Stimulated activated CD4-positive, alpha-beta T cell treated with anti-CD3 and anti-CD28 coated beads, Interleukin-2, amount 100 ng/mL, for 4 hours (primary cell): ENCODE measurements at places on chromosomes 4 and X.

DNA sequence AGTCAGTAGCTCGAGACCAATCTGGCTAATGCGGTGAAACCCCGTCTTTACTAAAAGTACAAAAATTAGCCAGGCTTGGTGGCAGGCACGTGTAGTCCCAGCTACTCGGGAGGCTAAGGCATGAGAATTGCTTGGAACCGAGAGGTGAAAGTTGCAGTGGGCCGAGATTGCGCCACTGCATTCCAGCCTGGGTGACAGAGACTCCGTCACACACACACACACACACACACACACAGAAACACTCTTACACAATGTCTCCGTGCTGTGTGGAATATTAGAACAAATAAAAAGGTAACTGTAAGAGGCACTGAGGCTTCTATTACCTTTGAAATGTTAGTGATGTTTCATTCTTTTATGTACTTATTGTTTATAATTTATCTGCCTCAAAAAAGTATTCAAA is 326.6 kb downstream of the GPAT3 start:
- DNase-seq = no peak

- no peak for DNase-seq
These were observed 43.9 kb upstream of the GPR50 start for GRCh38 chrX:151132531-151132930.

- no peak for DNase-seq
These were observed 42.6 kb downstream of the RAB28 start for GRCh38 chr4:13441506-13441905.

DNA sequence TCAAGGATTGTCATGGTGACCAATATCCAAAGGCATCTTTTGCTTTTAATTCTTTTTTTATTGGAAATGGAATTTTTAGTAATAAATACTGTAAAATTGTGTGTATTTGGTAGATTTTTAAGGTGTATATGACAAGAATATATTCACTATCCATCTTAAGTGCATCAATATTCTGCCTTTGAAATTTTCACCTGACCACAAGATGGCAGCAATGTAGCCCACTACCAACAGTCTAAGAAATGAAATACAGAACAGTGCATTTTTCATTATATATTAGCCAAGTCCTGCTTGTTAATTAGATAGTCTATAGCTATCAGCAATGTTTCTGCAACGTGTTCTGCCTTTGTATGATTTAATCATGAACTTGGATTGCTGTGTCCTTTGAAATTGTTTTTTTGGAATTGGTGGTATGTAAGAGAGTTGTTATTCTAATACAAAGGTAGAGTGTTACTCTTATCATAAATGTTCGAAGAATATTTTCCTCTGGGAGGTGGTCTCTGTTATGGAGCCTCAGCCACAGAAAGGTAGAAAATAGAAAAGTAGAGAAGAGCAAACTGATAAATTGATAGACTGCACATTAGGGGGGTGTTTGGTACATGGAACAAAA is 38.2 kb downstream of the HPGDS start:
- DNase-seq = no peak

DNA sequence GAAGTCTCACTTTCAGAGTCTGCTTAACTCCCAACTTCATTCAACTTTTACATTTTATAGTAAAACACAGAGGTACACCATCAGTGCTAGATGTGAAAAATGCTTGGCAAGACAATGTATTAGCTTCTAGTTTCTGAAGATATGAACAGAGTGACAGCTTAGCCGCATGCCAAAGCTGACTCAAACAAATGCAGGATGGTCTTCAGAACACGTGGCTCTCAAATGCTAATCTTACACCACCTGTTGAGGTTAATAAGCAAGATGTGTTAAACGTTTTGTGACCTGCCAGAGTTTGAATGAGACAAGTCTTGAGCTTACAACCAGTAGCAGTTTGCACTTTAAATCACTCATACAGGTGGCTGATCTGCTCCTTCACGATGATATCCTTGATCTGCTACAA is 18.9 kb upstream of the GPM6B start:
- no peak for DNase-seq

- DNase-seq = no peak
These were observed 8.8 kb downstream of the BBS7 start for GRCh38 chr4:121861426-121861825.

GRCh38 chrX:22366166-22366702 is 93.5 kb downstream of the CBLL2 start:
- DNase-seq = no peak

GRCh38 chr4:3421470-3421869 is 20.3 kb upstream of the HGFAC start:
- DNase-seq = no peak

GRCh38 chr4:84146300-84146959 is 352.7 kb downstream of the NKX6-1 start:
- DNase-seq = no peak

- DNase-seq = no peak
These were observed 15.3 kb downstream of the ABCD1 start for GRCh38 chrX:153739754-153740486.

- no peak for DNase-seq
These were observed 560.7 kb upstream of the BOD1L1 start for GRCh38 chr4:14188214-14188613.

GRCh38 chr4:147368948-147369347 is 111.9 kb upstream of the EDNRA start:
- DNase-seq = no peak

DNA sequence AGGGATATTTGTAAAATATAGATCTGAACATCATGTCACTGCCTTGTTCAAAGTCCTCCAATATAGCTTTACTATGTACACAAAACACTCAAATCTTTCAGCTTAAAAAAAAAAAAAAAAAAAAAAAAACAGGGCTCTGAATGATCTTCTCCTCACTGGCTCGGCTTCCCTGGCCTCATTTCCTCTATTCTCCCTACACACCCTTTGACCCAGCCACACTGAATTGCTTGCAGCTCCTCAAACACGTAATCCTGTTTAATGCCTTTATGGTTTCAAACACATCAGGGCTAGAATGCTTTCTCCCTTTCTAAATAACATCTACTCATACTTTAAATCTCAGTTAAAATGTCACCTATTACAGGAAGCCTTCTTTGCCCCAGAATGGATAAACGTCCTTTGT is 60.8 kb downstream of the MTMR8 start:
- DNase-seq = no peak

- DNase-seq = no peak
These were observed 1305.0 kb downstream of the PCDH18 start for GRCh38 chr4:136227315-136227714.

GRCh38 chr4:183755596-183755995 is 96.5 kb downstream of the TRAPPC11 start:
- DNase-seq = no peak

DNA sequence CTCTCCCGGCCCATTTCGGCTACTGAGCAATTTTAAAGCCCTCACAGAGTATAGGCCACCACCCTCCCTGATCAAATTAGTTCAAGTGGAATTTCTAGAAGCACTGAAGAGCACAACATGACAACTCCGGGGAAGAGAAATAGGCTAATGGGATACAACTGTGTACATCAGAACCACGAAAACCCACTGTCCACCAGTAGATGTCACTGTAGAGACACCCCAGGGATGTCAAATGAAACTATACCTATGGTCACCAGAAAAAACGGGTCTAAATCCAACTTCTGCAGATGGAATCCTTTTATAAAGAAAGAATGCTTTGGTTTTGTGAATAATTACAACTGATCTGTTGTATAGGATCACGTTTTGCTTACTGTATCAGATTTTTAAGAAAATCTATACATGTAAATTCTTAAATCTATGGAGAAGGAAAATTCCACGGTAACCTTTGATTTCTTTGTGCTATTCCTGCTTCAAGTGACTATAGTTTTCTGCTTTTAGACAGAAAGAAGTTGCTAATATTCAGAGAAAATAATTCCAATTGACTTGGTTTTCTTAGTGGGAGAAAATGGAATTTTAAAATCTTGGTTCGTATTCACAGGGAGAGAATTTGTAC is 29.5 kb upstream of the MAP3K15 start:
- DNase-seq = peak; percentile 9

DNA sequence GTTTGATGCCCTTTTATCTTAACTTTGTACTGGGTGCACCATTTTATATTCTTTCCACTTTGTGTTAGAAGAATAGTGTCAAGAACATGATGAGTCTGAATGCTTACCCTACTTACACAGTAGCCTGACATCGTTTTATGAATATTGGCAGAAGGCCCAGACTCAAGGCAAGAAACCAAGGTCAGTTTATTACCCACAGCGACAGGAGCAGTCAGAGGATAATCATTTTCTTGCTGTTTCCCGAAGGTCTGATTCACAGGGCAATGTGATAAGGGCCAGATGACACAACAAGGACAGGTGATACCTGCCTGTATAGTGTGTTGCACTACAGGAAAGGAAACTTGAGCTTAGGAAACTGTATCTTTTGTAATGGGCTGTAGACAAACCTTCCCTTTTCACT is 417.4 kb downstream of the SPOCK3 start:
- DNase-seq = no peak

DNA sequence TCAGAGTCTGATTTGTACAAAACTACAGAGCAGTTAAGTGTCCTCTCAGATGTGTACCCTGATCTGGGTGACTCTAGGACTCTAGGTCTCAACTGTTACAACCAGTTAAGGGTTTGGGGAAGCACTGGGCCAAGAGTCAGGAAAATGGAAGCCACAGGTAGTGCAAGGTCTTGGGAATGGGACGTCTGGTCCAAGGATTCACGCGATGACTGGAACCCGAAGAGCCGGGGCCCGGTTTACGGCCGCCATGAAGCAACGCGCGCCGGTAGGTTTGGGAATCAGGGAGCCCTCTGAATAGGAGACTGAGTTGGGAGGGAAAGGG is 321 bp upstream of the HPRT1 start:
- no peak for DNase-seq

GRCh38 chrX:110322603-110323002 is 4.7 kb upstream of the AMMECR1 start:
- DNase-seq = no peak

GRCh38 chr4:84500386-84501201 is 1.5 kb upstream of the NKX6-1 start:
- DNase-seq = no peak

GRCh38 chr4:26803211-26803861 is 57.3 kb upstream of the STIM2 start:
- no peak for DNase-seq

DNA sequence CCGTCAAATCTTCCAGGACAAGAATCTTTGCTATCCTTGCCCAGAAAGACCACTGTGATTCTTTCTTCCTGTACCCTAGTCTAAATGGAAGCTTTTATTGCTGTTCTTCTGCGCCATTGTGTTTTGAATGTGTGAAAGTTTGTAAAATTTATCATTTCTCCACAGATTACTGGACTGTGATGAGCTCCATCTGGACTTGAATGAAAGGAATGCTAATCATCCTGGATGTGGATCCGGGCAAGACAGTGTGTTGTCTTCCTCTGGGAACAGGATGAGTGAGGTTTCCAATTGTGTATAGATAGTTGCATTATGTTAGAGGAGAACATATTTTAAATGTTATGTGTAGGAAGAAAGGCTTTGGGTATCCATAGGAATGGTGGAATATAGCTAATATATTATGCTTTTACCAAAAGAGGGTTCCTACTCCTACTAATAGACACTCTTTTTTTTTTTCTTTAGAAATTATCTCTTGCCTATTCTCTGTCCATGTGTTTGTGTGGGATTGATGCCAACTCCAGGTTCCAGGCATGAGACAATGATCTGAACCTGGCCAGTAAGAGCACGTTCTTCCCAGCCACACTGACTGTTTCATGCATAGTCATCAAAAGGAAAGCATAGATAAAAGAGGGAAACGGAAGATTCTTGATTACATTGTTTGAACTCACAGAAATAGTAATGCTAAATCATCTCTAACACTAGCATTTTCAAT is 803.6 kb upstream of the ADGRL3 start:
- no peak for DNase-seq

GRCh38 chr4:121138039-121138825 is 25.9 kb downstream of the TNIP3 start:
- DNase-seq = peak; percentile 37

DNA sequence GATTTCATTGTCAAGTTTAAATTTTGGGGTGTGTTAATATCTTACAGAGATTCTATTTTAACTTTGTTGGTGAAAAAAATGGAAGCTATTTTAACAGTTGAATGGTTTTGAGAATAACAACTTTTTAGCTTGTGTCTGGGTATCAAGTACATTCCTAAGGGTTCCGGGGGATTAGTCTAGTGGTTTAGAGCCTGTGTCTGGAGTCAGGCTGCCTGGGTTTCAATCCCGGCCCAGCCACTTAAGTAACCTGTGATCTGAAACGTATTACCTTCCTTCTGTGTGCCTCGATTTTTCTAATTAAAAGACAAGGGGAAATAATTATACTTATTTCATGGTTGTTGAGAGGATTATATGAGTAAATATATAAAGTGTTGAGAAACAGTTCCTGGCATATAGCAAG is 288.6 kb upstream of the NR3C2 start:
- no peak for DNase-seq

- no peak for DNase-seq
These were observed 26.9 kb downstream of the ARFIP1 start for GRCh38 chr4:152806501-152807125.

GRCh38 chr4:134470544-134470943 is 269.0 kb upstream of the PABPC4L start:
- DNase-seq = no peak

- DNase-seq = no peak
These were observed 20.8 kb upstream of the CEP135 start for GRCh38 chr4:55927803-55928437.
